ENCODE measurements at places on chromosomes 6 and 20. TPM values are rescaled to one million over a fixed set of nuclear protein-coding genes. Genes with fewer than 3 reads are reported as not detected.
A peak's percentile ranks its signal among the peaks of the same experiment; 100 is the strongest.

DNA sequence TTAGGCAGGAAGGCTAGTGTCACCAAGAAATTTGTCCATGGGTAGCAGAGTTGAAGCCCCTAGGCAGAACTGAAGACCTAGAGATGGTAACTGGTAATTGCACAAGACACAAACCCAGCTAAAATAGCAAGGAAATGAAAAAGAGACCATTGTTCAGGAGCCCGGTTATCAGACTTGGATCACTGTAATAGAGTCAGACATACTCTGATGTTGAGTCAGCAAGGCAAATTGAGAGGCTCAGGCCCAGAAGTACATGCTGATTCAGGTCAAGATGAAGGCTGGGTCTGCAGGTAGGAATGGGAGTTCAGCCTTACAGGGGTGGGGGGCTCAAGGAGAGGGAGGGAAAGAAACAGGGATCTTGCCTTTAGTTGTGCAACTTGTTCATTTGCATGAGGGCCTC lies 6.5 kb upstream of the TMEM242 start:
- no peak for DNase-seq

DNA sequence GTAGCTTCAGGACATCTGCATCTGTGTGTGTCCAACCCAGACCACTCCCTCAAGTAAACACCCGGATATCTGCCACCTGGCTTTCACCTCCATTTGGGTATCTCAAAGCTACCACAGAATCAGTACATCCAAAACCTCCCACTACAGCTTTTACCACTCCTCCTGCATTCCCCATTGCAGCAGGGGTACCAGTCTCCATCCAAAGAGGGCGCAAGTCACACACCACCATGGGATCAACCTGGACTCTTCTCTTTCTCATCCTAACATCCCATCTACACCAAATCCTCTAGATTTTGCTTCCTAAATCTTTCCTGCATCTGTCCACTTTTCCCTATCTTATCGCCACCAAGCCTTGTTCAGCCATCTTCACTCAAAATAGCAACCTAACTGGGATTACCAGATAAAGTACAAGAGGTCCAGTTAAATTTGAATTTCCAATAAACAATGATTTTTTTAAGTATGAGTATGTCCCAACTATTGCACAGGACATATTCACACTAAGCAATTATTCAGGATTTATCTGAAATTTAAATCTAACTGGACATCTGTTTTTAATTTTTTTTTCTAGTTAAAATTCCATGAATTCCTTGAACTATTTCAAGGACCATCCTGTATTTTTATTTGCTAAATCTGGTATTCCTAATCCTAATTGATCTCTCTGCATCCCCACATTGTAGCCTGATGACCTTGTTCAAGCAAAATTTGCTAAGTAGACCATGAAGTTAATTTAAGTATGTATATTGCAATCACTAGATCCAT lies 164.3 kb upstream of the MLN start:
- no peak for DNase-seq

GRCh38 chr6:116616737-116617053 lies 416 bp downstream of the RSPH4A start:
- no peak for DNase-seq

- DNase-seq, result no peak
Measured at GRCh38 chr6:127570739-127571389, 6.1 kb upstream of the C6orf58 start.

DNA sequence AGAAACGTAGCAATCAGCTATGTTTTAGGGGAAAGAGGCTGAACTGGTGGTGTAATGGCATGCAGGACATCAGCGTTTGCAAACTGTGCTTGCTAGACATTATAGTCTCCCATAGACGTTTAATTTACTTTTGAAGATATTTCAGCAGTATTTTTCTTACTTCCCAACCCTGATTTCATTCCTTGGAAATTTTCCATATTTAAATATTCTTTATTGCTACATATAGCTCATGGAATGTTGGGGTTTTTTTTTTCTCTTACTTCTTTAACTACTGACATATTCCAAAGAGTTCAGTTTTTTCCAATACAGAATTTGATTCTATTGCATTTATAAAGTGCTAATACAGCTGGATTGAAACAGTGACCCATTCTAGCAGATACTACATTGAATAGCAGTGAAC lies 694.4 kb upstream of the CITED2 start:
- DNase-seq, result no peak

DNA sequence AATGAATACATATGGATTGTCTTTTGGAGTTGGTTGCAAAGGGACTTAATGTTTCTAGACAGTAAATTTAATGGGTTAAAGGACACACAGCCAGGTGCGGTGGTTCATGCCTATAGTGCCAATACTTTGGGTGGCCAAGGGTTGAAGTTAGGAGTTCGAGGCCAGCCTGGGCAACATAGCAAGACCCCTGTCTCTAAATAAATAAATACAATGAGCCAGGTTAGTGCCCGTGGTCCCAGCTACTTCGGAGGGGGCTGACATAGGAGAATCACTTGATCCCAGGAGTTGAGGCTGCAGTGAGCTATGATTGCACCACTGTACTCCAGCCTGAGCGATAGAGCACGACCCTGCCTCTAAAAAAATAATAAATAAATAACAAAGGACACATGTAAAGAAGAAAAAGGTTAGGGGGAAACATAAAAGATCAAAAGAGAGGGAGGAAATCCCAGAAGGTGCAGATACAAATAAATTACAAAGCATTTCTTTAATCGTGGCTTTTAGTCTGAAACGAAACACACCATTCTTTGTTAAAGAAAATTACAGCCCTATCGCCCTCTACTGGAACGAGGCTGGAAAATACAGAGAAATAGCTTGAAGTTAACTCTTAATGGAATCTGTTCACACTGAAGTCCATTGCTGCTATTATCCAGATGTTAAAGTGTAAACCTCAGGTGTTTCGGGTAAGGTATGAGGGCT lies 42.6 kb upstream of the SCML4 start:
- DNase-seq, result no peak

DNA sequence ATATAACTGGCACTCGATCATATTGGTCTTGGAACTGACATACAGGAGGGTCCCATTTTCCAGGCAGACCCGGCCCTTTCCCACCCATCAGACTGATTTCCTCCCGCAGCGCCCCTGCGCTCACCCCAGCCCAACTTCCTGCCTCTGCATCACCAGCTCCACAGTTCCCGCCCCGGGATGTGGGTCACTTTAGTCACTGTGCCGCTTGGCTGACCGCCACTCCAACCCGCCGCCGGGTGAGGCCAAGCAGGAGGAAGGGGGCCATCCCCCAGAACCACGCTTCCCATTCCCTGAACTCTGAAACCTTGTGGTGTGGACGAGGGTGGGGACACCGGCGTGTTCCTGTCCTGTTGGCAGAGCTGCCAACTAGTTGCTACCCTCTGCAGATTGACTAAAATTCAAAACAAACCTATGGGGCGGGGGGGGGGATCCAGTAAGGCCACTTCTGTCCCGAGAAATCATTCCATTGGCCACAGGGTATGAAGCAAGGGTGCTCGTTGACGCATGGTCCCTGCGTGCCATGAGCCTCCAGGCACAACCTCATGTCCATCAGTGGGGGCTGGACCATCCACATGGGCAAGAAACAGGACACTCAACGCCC lies 12.3 kb downstream of the TGM2 start:
- peak; percentile 70 for DNase-seq

DNA sequence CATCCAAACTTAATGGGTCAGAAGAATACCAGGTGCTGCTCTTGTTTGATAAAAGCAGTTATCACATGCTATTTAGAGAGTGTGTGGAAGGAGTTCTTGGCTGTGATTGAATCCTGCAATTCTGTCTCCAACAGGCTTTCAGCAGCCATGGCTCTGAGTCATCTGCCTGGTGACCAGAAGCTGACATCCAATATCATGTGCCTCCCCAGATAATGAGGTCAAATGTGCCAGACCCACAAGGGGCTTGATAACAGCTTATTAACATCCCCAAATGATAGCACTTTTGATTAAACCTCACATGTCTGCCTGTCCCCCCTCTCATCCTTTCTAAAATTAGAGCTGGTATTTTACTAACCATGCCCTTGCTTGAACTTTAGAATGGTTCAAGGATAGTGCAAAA lies 175.7 kb upstream of the PLN start:
- no peak for DNase-seq

FBXO9 gene
- total RNA-seq, result 49.9 TPM

PPP1R16B gene
- 5.7 TPM for total RNA-seq

GRCh38 chr6:71582820-71583219 lies 294.2 kb downstream of the OGFRL1 start:
- DNase-seq, result no peak

- no peak for DNase-seq
Measured at GRCh38 chr6:119626884-119627619, 277.5 kb upstream of the MAN1A1 start.

QRSL1 gene
- 7.4 TPM for total RNA-seq

DNA sequence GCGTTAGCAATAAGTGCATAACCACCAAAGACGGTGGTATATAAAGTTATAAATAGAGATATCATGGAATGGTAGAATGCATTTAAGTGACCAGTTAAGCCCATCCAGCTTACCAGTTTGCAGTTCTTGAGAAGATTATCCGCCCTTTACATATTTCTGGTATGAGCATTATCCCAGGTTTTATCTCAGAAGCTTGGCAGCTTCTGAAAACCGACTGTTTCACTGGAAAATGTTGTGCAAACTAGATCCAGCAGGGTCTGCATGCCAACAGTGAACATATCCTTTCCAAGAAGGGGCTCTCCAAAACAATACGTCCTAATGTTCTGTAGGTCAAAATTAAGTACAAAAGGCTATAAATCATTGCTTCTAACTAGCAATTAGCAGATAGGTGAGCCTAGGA lies 29.5 kb upstream of the SHLD1 start:
- DNase-seq, result no peak

GRCh38 chr20:45392733-45393132 lies 14.6 kb upstream of the TP53TG5 start:
- DNase-seq, result no peak

TULP4 gene
- total RNA-seq, result 53.3 TPM

SCRT2 gene
- total RNA-seq, result not detected

GRCh38 chr6:165060720-165061119 lies 248.7 kb downstream of the C6orf118 start:
- no peak for DNase-seq

CASS4 gene
- total RNA-seq, result 1.6 TPM

DNA sequence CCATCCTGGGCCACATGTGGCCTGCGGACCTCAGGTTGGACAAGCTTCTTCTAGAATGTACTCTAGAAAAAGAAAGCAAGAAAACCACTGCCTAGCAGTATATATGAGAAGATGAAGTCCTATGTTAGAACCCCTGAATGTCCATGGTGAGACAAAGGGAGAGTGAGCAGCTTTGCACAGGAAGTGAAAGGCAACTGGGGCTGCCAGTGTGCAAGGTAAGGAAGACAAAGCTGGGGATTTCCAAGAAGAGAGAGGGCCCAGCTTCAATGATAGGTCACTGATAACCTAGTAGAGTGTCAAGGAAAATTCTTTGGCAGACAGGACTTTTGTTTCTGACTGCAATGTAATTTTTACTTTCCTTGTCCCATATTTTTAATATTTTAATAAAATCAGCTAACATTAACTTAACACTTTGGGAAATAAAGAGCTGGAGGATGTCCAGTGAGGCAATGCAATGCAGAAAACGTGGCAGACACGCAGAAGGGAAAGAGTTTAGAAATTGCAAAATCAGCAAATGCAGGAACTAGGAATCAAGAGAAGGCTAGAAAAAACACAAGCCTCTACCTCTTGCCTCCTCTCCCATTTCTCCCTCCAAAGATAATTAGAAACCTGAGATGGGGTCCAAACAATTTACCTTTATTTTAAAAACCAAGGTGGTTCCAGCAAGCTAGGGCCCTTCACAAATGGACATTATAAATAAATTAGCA lies 47.4 kb downstream of the CYP39A1 start:
- DNase-seq, result no peak

GRCh38 chr6:135071541-135071940 lies 16.9 kb upstream of the HBS1L start:
- DNase-seq, result no peak

DNA sequence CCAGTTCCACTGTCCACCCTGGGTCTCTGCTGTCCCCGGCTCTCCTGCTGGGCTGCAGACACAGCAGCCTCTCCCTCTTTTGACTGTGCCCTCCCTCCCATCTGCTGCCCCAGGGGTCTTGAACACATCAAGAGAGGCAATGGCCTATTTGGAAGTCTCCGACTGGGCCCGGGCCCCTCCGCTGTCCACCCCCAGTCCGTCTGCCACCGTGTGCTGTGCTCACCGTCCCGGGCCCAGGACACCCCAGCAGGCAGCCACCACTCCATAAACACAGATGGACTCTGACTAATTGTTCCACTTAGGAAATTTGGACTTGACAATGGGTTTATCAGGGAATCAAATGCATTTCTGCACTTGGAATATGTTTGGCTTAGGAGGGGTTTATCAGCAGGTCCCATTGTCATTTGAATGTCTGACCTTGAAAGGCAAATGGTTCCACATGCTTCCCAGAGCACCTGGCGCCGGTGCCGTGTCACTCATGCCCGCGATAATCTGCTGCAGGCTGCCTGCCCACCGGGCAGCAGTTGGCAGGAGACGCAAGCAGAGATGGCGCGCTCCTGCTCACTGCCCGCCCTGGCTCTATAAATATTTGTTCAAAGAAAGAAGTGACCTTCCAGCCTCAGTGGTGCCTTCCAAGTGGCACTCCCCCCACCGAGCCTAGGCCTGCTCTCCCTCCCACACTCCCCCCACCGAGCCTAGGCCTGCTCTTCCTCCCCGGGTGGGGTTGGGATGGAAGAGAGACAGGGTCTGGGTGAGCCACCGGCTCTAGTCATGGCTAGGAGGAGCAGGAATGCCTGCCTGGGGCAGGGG lies 18.8 kb upstream of the FRMD1 start:
- DNase-seq, result no peak

SRSF12 gene
- total RNA-seq, result 0.17 TPM
